ENCODE measurements at places on chromosomes 1 and 21.

DNA sequence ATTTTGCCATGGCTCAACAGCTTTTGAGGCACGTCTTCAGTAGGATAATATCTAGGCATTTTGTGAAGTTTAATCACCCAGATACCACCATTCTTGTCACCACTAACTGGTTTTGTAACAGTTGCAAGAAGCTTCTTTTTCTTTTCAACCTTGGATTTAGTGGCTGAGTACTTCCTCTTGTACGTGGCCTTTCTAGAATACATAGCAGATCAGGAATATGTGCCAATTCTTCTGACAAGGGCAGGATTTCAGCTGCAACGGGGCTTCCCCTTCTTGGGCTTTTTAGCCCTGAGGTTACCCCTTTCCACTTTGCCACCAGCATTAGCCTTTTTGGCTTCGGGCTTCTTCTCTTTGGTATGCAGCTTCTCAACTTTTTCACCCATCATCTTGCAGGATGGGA is 79.3 kb upstream of the WARS2 start:
- no peak for DNase-seq

- no peak for DNase-seq
Measured at GRCh38 chr1:212157252-212157651, 121.7 kb downstream of the DTL start.

- no peak for DNase-seq
Measured at GRCh38 chr1:228836427-228836826, 101.1 kb downstream of the RHOU start.

GRCh38 chr1:98172578-98172977 is 251.7 kb upstream of the DPYD start:
- no peak for DNase-seq

- no peak for DNase-seq
Measured at GRCh38 chr1:22676916-22677583, 24.0 kb downstream of the C1QB start.

Measured in stimulated activated CD8-positive, alpha-beta memory T cell treated with anti-CD3 and anti-CD28 coated beads, Interleukin-4, amount 100 ng/mL, for 1 hour (primary cell).